ENCODE measurements at places on chromosomes 6 and 20.

DNA sequence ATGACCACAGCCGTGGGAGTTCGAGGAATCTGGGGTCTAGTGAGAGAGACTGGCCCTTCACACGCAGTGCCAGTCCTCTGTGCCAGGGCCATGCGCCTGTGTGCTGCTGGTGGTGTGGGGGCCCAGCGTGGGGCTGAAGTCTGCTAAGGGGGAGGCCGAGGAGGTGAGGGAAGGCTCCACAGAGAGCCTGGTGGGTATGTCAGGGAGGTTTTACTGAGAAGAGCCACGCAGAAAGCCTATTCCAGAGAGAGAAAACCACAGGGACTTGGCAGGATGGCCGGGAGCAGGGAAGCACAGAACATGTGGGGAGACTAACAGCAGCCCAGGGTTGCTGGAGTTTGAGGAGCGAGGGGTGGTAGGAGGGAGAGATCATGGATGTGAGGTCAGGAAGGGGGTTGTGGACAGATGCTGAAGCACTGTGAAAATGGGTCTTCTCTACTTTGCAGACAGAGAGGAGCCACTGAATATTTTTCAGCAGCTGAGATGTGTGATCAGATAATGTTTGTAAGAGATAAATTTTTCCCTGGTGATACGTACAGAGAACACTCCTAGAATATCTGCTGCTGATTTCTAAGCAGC lies 35.3 kb downstream of the DUSP22 start:
- no peak for DNase-seq

- no peak for DNase-seq
Observed at GRCh38 chr20:33793011-33793931, 17.9 kb upstream of the CHMP4B start.

GRCh38 chr20:53847139-53847836 lies 223.1 kb downstream of the BCAS1 start:
- no peak for DNase-seq

DNA sequence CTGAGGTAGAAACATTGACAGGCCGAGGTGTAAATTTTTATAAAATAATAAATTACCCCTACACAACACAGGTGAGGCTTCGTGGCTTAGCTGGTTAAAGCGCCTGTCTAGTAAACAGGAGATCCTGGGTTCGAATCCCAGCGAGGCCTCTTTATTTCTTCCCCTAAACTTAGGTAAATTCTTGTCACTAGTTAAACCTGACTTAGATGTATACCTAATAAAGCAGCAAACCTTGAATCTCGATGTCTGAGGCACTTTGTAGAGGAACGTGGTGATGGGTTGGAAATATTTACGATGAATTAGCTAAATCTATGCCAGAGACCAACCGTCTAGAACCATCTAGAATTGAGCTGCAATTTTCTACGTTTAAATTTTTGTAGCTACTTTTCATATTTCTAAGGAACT lies 185.6 kb downstream of the OR2B2 start:
- no peak for DNase-seq

DNA sequence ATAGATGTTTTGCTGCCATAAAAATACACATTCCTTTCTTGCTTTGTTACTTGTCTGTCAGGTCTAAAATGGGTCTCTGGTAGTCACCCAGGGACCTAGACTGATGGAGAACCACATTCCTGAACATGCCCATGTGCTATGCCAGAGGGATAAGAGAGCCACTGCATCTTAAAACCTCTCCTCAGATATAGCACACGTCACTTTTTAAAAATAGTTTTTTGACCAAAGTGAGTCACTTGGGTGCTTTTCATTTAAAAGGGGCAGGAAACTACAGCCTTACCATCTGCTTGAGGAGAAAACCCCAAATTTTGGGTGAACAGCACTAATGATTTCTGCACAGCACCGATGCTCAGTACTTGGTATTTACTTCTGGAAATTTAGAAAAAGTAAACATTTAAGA lies 197.8 kb downstream of the OGFRL1 start:
- no peak for DNase-seq

DNA sequence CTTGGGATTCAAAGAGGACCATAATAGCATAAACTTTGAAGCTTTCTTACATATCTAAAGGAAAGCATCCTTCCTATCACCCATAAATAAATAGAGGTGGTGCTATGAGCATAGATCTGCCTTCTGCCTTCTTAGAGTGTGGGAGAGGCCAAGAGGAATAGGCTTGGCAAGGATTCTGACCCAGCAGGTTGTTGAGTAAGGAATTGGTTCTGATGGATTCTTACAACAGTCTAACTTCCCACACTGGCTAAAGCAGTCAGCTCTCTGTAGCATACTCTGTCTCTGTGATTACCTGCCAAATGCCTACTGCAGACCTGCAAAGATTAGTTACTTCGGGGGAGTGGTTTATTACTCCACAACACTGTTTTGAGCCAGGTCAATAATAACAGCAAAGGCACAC lies 198.0 kb upstream of the RAB32 start:
- no peak for DNase-seq

GRCh38 chr6:126955621-126956020 lies 162.8 kb upstream of the RSPO3 start:
- no peak for DNase-seq

GRCh38 chr6:5412017-5412416 lies 150.7 kb downstream of the FARS2 start:
- DNase-seq = no peak

- no peak for DNase-seq
Observed at GRCh38 chr20:61754976-61755778, 310.5 kb downstream of the TAF4 start.

GRCh38 chr20:44911264-44911921 lies 1.5 kb downstream of the PABPC1L start:
- DNase-seq = peak; percentile 83

DNA sequence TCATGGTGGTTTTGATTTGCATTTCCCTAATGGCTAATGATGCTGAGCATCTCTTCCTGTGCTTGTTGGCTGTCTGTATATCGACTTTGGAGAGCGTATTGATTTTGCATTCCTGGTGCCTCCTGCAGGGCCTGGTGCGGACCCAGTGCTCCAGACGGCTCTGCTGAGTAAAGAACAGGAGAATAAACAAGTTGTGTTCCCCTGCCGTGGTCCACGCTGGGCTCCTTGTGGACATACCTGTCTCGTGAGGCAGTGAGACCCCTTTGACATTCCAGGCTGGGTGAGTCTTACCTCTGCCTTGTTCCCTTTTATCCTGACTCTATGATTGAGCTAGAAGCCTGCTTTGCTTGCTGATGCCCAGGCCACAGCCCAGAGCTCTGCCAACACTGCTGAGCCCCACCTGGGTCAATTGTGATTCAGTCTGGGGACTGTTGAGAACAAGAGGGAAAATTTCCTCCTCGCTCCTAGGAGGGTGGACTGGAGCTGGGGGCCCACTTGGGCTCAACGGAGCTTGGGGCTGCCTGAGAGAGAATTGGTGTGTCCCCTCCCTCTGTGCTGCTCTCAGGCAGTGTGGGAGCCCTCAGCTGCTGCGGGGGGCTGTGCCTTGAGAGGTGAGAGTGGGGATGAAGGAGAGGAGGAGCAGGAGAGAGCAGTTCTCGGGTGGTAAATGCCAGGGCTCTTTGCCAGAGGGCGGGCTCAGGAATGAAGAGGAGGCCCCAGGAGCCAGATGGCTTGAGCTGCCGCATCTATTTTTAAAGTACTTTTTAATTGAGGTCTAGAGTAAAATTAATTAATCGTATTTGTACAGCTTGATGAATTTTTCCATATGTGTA lies 43.7 kb upstream of the PMEPA1 start:
- no peak for DNase-seq

- DNase-seq = no peak
Observed at GRCh38 chr6:54929245-54929909, 82.8 kb downstream of the FAM83B start.

DNA sequence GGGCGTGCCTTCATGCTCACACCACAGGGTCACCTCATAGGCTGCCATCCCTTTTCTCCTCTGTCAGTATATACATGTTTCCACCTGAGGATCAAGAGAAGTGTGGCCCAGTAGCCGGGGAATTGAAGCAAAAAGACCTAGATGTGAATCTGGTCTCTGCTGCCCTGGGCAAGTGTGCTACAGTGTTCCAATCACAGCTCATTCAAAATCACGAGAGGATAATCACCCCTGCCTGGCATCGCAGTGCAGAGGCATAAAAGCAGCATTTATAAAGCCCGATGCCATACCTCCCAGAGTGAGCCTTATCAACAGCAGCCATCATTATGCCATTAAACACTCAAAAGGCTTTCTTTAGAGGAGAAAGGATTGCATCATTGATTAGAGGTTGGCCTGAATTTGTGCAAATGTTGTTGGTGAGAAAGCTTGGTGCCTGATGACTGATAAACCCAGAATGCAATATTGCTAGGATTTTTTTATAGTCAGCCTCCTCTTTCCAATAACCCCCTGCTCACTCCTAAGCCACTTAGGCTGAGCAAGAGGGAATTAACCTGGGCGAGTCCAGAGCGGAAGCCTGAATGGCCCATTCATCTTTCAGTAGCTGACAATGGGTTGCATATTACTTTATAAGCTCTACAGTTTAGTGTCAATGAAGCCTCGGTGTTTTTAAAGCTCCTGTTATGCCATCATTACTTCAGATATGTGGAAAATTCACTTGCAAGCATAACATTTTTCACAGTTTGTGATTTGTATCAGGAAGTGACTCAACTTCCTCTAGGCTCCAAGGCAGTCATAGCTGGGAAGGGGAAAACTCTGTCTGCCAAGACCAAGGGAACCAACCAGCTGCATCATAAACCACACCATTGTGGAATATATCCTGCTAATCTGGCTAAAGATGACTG lies 92.5 kb upstream of the NXT1 start:
- DNase-seq = no peak

- DNase-seq = no peak
Observed at GRCh38 chr6:29759457-29759856, 36.2 kb downstream of the HLA-F start.

DNA sequence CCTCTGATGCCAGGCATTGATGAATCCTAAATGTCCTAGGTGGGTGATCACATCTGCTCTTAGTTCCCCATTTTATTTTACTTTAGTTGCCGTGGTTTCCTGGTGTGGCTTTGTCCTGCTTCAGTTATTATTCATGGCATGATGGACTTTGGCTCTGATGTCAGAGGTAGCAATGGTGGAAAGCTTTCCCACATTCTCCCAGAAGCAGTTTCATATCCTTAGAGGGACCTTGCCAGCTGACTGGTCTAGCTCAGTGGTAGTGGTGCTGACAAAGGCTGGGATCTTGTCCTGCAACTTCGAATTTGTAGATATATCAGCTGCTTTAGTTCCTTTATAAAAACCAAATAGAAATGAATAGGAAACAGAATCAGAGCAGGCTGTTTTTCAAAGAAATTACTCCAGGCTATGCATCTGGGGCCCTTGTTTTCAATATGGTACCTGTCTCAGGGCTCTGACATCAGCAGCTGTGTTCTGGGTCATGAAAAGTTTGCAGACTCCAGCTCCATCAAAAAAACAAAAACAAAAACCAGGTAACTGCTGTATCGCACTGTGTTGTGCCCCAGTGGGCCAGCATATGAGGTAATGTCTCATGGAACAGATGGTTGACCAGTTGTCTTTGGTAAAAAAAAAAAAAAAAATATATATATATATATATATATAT lies 133.7 kb downstream of the PLCB4 start:
- DNase-seq = no peak

DNA sequence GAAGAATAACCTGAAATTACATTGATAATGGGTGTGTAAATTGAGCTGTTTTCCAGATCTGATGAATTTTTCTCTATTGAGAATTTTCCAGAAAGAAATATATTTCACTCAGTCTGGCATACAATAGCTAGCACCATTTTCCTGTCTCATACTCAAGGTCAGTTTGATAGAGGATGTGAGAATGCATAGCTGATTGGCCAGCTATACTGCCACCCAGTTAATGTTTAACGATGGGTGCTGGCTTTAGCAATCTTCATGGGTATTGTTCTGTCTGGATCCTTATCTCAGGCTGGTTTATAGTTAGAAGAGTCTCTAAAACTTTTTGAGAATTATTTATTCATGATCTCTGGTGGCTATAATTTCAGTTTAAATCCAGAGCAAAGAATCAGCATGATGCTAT lies 147.4 kb downstream of the HDGFL1 start:
- no peak for DNase-seq

GRCh38 chr6:144162977-144163376 lies 12.7 kb downstream of the STX11 start:
- no peak for DNase-seq

DNA sequence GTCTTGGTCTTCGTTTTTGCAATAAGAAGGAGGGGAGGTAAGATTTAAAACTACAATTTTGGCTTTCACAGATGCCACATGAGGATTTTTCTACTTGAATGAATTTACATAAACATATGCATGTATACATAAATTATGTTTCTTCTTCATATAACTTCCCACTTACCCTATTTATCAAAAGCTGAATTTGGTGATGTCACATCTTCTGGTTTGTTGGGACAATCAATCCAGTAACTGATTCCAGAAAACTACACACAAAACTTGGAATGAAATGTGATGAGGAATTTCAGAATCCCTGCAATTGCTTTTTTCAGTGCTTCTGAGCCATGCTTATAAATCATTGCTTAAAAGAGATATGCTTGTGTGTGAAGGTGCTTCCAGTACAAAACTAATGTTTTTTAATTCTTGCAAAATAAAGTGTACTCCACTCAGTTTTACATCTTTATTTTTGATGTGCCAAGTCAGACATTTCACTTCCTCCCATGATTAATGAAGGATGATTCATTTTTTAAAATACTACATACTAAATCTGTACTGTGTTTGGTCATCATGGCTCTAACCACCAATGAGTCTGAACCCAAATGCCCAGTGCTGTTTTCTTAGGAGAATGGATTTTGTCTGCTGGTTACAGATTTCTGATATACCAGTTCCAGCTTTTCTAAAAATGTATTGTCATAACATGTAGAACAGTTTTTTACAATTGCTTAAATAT lies 32.1 kb upstream of the RIN2 start:
- DNase-seq = no peak

DNA sequence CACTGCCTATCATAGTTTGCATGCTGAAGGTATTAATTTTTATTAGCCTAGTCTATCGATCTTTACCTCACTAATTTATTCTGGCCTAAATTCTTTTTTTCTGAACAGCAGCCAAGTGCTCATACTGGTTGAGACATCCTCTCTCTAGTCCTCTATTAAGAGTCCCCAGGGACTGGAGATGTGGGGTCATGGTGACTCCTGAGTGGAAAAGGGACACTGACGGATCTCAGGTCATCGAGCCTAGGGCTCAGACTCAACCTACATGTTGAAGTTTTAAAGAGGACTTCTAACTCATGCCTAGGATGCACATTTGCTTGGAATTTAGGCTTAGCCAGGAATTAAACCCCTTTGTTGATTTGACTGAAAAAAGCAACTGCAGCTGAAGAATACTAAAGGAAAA lies 378.1 kb downstream of the BTBD9 start:
- DNase-seq = no peak

DNA sequence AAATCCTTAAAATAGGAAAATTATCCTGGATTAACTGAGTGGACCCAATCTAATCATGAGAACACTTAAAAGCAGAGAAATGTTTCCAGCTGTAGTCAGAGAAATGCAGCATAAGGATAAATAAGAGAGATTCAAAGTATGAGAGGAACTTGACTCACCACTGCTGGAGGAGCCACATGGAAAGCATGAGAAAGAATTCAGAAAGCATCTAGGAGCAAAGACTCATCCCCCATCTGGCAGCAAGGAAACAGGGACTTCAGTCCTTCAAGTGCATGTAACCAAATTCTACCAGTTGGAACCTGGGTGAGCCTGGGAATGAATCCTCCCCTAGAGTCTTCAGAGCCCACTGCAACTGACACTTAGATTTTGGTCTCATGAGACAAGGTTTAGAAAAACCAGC lies 33.7 kb downstream of the RNF146 start:
- DNase-seq = no peak

Measured in lower leg skin (tissue), 4 donors.